ENCODE measurements at places on chromosomes 1 and 21.

DNA sequence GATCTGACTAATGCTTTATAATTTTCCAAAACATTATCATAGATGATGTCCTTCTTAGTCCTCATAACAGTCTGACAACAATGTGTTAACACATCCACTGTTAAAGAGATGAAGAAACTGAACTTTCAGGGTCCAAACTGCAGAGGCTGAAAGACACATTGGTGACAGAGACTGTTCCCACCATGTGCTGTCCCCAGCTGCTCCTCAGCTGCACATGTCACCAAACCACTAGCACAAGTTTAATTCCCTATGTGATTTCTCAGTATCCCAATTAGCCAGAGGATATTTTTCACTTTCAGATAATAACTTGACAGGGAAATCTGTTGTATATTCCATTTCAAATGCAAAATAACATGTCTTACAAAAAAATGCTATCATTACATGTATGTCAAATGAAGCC, 24.6 kb downstream of the LAMC2 start:
- no peak for DNase-seq

- no peak for DNase-seq
These were observed 6.3 kb upstream of the ERRFI1 start for GRCh38 chr1:8032366-8032910.

- no peak for DNase-seq
These were observed 7.7 kb downstream of the TTLL10 start for GRCh38 chr1:1181129-1181937.

- DNase-seq, result peak; percentile 67
These were observed 4.1 kb upstream of the HDGF start for GRCh38 chr1:156755527-156755950.

GRCh38 chr1:1996207-1996651, 7.4 kb downstream of the CFAP74 start:
- DNase-seq, result no peak
